ENCODE measurements at places on chromosomes 3 and 15.

DNA sequence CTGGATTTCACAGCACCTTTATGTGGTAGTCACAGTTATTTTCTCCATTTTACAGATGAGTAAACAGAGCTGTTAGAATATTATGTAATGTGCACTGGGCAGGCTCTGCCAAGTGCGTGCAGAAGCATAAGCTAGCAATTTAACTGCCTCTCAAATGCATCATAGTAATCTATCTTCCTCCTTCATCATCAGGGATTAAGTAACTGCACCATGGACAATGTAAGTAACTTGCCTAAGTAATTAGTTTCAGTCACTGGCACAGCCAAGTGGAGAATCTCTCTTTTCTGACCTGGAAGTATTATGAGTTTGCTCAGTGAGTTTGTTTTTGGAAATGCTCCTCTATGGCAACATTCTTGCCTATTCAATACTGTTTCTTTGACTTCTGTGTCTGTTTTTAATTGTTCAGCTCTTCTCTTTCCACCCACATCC is 260.5 kb downstream of the PTPRG start:
- DNase-seq: no peak

DNA sequence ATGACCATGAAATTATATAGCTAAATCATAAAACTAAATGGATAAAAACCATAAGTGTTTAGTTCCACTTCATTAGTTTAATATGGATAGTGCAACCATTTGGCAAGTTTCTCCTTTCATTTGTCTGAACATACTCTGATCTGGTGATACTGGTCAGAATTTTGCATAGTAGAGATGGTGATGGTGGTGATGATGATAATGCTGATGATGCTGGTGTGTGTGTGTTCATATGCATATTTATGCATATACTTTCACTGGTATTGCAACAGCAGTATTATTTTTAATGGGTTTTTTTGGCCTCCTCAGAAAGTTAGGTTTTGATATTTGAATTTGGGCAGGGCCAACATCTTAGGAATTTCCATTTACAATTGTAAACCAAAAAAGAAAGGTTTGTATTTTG is 76.4 kb downstream of the SLMAP start:
- DNase-seq: no peak

GRCh38 chr3:127716384-127716783 is 43.6 kb downstream of the ABTB1 start:
- DNase-seq: no peak

- no peak for DNase-seq
Measured at GRCh38 chr15:101187820-101188636, 63.8 kb downstream of the CHSY1 start.

GRCh38 chr3:50453907-50454306 is 49.5 kb downstream of the CACNA2D2 start:
- DNase-seq: no peak

GRCh38 chr3:65412588-65412987 is 626.1 kb downstream of the MAGI1 start:
- DNase-seq: no peak

DNA sequence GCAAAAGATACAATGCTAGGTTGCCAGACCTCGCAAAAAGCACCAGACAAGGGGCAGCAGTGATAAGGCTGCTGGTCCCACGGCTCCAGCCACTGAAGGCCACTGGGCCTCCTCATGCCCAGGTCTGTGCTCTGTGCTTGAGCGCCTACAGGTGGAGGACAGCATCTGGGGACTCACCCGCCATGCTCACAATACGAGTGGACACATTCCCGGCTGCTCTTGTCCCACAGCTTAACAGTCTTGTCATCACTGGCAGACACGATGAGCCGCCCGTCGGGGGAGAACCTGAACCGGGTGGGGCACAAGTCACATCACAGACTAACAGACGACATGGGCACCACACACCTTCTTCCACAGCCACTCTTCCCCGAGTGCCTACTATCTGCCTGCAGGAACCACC is 7.4 kb downstream of the POC1A start:
- DNase-seq: no peak

- no peak for DNase-seq
Measured at GRCh38 chr15:46265664-46266347, 631.0 kb downstream of the SQOR start.

DNA sequence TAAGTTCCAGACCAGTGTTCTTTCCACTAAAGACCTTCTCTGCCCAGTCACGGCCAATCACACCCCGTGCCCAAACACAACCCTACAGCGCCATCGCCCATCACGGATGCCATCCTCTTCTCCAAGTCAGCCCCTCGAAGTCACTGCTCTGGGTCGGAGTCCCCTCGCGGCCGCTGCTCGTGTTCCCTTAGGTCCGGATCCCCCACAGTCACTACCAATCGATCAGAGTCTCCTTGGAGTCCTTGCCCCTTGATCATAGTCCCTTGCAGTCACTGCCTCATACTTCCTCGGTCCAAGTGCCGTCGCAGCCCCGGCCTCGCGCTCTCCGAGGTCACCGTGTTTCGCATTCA is 461 bp downstream of the PCYT1A start:
- DNase-seq: no peak

DNA sequence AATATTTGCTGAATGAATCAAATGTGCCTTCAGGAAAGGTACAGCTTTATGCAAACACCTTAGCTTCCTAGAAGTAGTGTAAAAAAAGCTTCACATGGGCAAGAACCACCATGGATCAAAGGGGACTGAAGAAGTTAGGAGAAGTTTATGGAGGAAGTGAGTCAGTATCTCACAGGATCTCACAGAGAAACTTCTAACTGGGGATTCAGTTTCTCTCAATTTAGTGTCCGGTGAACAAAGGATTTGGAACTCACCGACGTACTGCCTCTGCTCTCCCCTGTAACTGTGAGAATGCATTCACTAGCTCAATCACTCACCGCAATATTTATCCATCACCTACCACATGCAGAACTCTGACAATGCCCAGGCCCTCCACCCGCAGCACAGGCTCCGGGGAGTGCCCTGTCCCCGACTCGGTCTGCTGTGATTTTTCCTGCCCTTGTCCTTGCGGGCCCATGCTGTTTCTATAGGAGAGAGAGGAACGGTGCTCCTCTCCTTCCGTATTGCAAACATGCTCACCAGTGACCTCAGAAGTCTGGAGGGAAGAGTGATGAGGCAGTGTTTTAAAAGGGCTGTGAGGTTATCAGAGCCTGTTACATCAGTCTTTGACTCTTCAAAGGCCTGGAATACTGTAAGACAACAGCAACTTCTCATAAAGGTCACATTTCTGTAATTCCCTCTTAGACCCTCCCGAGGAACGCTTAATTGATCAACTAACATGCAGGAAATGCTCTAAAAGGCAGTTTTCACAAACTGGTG is 222.5 kb upstream of the ICE2 start:
- DNase-seq: no peak

GRCh38 chr15:47300596-47300995 is 416.7 kb upstream of the SEMA6D start:
- no peak for DNase-seq

DNA sequence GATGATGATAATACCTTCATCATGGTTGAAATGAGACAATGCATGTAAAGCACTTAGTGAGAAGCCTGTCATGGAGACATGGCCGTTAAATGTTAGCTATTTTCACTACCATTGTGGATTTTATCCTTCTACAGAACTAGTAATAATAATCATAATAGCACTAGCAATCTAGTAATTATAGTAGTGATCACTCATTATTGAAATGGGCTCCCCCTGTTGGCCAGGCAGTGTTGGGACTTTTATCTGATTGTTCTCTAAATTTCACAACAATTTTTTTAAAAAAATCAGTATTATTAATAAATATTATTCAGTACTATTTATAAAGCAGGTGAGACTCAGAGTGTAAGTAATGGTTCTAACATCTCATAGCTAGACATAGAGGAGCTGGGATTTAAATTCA is 396.3 kb downstream of the IL5RA start:
- no peak for DNase-seq

GRCh38 chr15:40871749-40872617 is 2.1 kb downstream of the RHOV start:
- no peak for DNase-seq

- DNase-seq: no peak
Measured at GRCh38 chr15:49495993-49496753, 73.1 kb downstream of the FGF7 start.

GRCh38 chr3:149572796-149573414 is 84.9 kb downstream of the WWTR1 start:
- no peak for DNase-seq

GRCh38 chr3:184031187-184031792 is at the start of gene HTR3D:
TSS of gene HTR3D (plus strand) at chr3:184031742. CDS start at chr3:184031742, 0 bp downstream.
- no peak for DNase-seq

DNA sequence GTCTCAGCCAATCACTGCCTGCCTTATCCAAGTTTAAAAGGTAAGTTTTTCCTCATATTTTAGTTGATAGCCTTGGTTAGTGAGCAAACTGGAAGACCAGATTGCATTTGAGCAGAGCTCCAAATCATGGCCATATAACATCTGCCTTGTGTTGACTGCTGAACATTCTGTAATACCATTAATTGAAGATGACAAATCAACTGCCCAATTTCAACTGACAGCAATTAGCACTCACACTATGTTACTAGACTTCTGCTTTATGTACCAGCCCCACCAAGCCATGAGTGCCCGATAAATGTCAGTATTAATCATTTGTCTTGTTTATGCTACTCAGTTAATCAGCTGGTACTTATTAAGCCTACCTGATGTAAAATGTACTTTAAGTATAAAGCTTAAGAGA is 83.1 kb downstream of the CGGBP1 start:
- DNase-seq: no peak

GRCh38 chr3:99537416-99537815 is 101.0 kb upstream of the COL8A1 start:
- DNase-seq: no peak

DNA sequence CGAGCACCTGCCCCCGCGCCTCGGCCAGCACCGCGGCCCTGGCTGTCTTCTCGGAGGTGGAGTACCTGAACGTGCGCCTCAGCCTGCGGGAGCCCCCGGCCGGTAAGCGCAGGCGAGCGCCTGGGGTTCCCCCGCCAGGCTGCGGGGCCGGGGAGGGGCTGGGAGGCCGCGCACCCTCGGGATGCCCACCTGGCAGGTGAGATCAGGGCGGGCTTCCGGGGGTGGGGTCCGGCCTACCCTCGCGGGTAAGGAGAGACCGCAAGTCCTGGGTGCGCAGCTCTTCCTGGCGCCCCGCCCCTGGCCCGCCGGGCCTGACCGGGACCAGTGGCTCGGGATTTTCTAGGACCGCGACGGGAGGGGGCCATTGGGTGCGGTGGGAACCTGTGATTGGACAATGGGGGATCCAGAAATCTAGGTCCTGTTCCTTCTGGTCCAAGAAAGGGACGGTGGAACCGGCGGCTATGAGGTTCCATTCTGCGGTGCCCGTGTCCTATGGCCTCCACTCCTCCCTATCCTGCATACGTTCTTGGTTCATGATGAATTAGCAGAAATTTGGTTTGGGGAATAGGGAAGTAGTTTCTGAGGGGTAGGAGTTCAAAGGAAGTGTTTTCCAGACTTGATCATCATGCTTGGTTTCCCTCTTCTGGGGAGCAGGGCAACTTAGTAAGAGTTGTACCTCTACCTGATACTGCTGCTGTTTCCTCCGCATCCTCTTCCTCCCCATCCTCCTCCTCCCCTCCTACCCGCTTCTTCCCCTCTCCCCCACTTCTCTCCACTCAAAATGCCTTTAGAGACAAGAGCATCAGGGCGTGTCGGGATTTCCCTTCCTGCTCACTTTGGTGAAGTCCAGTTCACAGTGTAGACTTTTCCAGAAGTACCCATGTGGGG is 808 bp downstream of the ARRDC4 start:
- no peak for DNase-seq

DNA sequence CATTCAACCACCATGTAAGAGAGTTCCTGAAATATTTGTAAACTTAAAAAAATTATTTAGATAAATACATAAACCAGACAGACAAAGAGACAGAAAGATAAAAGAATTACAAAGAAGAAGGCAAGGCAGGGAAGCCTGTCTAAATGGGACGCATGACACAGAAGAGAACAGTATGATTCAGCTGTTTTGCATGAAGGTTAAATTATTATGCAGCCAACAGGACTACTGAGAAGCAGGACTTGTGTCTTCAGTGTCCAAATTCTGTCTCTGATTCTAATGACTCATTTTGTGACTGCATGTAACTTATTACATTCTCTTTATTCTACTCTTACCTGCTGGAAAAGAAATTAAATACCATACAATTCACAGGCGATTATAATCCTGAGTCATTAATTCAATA is 340.4 kb upstream of the KCNMB2 start:
- no peak for DNase-seq

DNA sequence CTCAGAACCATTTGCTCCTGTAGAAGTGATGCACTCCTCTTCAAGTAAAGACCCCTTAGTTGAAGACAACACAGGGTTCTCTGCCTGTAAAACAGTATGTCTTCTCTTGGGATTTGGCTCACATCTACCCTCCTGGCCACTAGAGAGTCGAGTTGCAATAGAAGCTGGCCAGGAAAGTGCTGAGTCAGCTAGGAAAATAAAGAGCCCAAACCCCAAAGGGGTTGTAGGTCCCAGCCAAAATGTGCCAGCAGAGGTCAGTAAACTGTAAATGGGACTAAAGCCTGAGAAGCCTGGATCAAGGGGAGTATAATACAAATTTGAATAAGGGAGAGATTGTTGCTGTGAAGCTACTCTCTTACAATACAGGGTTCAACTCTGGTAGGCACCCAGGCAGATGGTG is 37.2 kb upstream of the THBS1 start:
- DNase-seq: no peak

DNA sequence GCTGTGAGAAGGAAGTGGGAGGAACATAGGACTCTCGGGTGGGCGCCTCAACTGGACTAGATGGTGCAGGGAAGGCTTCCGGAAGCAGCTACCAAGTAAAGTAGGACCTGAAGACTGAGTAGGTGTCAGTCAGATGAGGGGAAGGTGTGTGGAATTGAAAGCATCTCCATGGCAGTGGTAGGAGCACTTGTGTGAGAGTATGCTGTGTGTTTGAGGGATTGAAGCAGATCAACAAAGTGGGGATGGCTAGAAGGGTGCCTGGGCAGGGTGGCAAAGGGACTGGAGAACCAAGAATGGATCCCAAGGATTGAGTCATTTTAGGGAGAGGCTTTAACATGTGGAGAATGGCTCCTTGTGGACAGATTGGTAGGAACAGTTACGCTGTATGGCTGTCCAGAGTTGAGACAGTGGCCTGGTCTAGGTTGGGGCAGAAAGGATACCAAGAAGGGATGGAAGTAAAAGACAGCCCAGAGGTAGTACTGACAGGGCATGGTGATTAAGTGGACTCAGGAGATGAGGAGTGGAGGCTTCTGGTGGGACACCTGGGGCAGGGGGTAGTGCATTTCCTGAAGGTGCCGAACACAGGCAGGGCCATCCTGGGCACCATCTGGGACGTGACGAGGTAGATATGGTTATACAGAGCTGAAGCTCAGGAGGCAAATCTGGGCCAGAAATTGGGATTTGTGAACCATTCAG is 1.5 kb downstream of the UQCC5 start:
- no peak for DNase-seq

- no peak for DNase-seq
Measured at GRCh38 chr3:158845765-158846350, 44.0 kb downstream of the MFSD1 start.

- no peak for DNase-seq
Measured at GRCh38 chr15:67897646-67898339, 57.9 kb upstream of the RNU6-1 start.

DNA sequence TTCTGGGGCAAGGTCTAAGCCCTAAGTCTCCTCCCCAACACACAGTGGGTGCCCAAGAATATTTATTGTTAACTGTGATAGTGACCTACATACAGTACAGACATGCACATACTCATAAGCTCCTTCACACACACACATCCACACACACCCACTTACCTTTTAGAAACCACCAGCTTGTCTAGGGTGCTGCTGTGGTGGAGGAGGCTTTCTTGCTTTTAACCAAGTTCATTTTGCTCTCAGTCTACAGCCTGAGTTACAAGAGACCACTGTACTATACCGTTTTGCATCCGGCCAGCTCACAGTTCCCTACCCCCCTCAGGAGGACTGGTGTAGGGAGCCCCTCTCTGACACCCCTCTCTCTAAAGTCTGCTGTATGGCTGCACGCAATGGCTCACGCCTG is 16.7 kb downstream of the DAPK2 start:
- DNase-seq: no peak

Data from GOT3 (cell line).